Heart left ventricle (tissue), 16 donors: ENCODE measurements at places on chromosomes 3 and 15.

DNA sequence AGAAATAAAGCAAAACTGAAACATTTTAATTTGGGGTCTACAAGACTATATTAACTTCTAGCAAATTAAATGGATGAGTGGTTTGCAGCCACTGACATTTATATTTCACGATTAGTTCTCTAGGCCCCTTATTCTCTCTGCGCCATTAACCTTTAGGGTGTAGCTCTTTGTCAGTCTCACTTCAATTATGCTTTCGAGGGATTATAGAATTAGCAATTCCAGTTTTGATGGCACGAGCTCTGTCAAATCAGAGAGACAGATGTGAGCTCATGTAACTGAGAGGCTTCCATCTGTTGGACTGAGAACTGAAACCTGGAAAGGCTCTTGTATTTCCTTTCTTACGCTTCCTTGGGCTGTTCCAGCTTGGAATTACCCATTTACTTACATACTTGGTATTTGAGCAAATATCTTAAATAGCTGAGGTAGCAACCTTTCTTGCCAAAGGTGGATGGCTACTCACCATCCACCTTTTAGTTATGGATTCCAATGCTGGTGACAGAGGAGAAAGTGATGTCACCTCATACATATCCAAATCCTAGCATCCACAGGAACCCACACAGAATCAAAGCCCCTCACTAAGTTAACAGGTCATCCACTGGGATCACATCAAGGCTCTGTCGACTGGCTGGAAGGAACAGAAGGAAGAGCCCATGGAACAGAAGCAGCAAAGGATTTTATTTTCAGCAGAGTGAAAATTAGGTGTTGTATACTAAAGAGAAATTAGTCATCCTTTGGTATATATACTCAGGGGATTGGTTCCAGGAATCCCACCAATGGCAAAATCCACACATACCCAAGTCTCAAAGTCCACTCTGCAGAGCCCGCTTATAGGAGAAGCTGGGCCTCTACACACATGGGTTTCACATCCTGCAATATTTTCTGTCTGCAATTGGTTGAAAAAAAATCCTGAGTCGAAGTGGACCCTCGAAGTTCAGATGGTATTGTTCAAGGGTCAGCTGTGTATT is 20.8 kb downstream of the VGLL4 start:
- no peak for DNase-seq

- DNase-seq = no peak
These were observed 12.2 kb upstream of the SLC28A1 start for GRCh38 chr15:84872009-84872910.

DNA sequence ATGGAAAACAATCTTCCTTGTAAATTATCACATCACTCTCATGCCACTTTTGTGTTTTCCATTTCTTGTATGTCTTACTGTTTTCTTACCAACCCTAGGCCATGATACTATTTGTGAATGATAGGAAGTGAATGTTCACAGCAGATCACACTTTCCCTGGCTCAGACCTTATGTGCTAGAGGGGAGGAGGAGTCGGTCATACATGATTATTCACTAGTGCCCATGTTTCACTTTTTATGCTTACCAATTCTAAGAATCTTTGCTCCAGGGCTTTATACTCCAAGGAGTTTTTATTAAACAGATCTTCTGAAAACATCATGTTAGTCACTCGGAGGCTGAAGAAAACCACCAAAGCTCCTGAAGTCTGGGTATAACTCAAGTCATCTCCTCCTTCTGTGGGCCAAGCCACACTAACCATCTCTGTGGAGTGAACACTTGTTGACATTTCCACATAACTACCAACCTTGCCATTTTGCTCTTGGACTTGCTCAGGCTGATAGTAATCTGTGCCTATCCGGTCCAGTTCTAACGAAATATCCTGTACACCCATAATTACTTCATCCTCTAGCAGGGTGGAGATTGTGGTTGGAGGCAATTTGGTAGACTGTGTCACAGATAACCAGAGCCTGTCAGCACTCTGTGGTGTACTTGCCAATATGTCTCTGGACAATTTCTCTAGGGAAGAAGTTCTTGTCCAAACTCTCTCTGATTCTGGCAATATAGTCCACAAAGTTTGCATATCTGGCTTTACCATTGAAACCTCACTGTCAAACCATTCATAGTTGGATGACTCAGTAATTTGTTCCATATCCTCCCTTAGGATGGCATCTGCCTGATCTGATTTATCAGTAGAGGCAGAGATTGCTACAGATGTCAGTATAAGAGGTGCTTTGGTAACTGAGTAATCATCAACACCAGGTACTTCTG is 76.8 kb downstream of the IMPG2 start:
- no peak for DNase-seq

DNA sequence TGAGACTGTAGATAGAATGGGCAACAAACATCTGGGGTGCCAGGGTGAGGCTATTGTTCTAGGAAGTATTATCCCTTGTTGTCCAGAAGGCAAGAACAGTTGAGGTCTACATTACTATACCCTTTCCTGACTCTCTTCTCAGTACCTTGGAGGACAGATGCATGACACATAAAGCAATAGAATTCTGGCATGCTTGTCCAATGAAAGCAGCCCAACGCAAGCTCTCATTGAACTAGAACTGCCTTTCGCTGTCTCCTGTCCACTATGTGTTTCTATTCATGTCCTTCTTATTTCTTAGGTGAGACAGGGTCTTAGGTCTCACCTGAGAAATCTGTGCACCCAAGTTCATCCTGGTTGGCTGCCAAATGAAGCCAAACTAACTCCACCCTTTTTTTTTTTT is 68.6 kb downstream of the TGFBR2 start:
- no peak for DNase-seq

DNA sequence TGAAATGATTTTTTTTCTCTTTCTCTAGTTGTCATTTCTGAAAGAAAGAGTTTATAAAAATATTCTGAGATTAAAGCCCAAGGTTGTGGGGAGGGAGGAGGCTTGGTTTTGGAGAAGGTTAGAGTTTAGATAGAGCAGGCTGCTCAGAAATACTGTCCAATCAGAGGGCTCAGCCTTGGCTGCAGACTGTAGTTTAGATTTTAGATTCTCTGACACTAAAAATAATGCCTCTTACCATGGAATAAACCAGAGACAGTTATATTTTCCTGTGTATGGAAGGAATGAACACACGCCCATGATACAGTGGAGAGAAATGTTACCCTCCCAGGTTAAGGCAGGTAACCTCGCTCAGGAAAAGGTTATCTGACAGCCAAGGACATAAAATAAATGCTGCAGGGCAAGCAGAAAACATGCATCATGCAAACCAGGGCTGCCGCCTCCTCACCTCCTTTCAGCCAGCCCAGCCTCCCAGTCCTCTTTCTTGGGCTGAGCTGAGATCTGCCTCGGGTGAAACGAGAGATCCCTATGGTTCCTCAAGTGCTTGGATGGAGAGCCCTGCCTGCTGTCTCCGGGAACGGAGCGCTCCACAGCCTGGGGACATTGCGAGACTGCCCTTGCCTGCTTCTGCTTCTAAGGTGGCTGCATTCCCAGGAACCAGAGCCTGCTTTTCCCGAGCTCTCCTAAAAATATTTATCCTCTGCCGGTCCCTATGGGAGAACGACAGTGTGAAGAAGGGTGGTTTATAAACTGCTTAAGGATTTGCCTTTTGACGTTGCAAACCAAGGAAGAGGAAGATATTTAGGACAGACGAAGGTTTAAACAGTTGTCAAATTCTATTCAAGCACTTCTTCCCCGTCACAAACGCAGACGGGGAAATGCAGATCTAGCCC is 848 bp downstream of the NCEH1 start:
- DNase-seq = peak; percentile 37

DNA sequence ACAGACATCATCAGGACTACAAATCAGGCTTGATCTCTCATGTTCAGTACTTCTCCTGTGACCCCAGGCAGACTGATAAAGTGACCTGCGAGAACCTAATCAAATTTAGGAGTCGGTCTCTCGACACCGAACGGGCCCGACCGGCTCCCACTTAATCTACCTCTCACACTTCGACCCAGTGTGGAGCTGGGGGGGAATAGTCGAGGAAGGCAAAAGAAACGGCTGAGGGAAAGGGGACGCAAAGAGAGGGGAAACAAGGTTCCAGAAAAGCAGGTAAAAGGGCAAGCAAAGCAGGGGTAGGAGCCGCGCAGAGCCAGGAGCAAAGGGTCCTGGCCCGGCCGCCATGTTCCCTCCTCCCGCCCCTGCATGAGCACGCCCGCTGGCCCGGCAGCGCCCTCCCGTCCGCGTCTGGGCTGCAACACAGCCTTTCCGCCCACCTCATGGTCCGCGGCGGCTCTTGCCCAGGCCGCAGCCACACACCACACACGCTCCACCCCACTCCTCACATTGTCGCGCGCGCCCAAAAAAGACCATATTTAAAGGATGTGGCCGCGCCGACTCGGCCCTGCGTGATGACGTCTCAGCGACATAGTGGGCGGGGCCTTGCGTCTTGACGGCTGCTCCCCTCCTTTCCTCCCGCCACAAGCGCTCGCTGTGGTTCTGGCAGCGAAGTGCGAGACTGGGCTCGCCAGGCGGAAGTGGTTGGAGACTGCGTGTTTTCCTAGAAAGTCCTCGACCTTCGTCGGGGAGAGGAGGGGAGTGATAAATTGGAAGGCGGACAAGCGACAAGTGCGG is at the start of gene ICE2:
Gene ICE2, minus strand, starts transcription at position 577 of the 795 bp plus-strand sequence. CDS start 1,165 bp downstream, outside the sequence.
- peak; percentile 97 for DNase-seq

DNA sequence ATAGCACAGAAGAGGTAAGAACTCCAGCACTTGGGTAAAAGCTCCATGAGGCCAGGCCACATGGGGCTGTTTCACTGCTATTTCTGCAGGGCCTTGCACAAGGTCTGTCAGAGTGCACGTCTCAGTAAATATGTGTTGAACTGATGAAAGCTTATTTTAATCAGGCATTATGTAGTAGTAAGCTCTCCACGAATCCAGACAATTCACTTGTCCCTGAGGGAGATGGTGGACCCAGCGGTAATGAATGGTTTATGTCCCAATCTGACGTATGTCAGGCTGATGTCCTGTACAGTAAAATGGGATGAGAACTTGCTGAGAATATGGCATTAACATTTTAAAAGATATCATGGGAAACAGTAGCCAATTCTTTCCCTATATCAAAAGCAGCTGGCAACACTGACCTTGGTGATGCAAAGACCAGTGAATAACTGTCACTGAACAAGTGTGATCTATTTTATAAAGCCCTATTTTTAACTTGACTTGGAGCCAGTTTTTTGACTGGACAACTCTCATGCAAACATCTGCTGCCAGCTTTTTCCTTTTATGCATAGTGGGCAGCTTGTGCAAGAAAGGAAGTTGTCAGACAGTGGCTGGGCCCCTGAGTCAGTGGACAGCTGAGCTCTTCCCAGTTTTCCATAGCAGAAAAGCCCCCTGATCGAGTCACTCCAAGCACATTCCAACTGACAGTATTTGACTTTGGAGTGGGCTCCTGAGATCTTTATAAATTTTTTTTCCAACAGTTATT is 519.8 kb upstream of the MDFIC2 start:
- peak; percentile 62 for DNase-seq

- no peak for DNase-seq
These were observed 70.5 kb downstream of the SIDT1 start for GRCh38 chr3:113602836-113603235.

DNA sequence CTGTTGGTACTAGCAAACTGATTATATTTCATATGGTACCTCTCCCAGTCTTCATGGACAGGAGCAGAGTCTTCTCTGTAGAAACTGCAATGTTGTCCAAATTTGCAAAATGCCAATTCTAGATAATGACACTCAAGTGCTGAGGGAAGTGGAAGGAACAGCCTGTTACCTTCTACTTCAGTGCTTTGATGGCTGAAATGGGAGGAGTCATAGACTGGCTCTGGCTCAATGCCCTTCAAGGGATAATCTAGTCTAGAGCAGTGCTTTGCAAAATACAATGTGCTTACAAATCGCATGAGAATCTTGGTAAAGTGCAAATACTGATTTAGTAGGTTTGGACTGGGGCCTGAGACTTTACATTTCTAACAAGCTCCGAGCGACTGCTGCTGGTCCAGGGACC is 51.7 kb upstream of the ACP3 start:
- DNase-seq = no peak

DNA sequence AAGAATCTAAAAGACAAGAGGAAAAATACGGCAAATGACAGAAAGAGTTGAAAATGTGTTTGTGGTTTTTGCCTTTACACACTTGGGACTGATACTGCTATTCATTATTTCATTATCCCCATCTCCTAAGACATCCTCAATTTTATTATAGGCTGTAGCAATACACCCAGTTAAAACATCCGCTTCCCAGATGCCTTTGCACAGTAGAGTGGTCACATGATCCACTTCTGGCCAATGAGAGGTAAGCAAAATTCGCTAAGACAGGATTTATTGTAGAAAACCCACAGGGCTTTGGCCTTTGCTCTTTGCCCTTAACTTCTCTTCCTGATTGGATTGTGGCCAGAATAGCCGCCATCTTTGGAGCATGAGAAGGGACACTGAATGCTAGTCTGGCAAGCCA is 53.2 kb upstream of the BOC start:
- DNase-seq = no peak

GRCh38 chr15:93152360-93152759 is 63.3 kb upstream of the RGMA start:
- DNase-seq = no peak
